T-helper 17 cell (primary cell): ENCODE measurements at places on chromosomes 6 and 20.

GRCh38 chr6:87124074-87124473 lies 29.2 kb upstream of the CGA start:
- DNase-seq, result no peak

- DNase-seq, result no peak
Observed at GRCh38 chr6:157865249-157865648, 42.2 kb downstream of the SNX9 start.

- no peak for DNase-seq
Observed at GRCh38 chr20:18515973-18516372, 8.2 kb downstream of the SEC23B start.

GRCh38 chr6:39059496-39060310 lies 11.1 kb downstream of the GLP1R start:
- DNase-seq, result no peak

- DNase-seq, result no peak
Observed at GRCh38 chr20:11581271-11581670, 336.4 kb upstream of the BTBD3 start.

DNA sequence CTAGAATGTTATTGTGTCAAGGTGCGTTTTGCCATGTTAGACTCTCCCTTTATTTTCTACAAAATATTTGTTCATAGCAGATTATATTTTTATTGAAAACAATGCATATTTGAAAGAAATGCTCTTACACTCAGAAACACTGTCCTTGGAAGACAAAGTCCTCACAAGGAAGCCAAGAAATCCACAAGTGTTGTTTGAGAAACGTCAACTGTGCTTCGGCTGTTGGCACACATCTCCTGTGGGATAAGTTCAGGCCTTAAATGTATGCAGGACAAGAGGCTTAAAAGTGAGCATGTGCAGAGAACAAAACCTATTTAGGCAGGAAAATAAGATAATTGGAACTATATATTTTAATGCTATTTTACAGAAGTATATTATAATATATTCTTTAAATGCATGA lies 9.5 kb upstream of the THBD start:
- DNase-seq, result no peak

GRCh38 chr6:55729665-55730064 lies 145.7 kb downstream of the BMP5 start:
- no peak for DNase-seq

GRCh38 chr6:43823879-43824702 lies 54.1 kb downstream of the VEGFA start:
- DNase-seq, result no peak

DNA sequence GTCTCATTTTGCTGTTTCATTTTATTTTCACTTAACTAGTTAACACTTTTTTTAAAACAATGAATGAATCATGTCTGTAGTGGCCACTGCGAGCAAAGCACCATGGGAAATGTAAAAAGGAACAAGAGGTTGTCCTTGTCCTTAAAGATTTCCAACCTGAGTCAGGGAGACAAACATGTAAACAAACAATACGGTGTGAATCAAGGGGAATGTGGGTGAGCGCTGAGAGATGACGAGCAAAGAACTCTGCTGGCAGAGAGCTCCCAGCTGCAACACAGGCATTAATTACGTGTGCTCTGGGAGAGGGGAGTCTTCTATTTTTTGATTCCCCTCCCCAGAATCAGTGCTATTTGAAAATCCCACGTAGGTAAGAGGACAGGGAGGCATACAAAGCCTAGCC lies 84.3 kb downstream of the ATXN1 start:
- DNase-seq, result no peak

DNA sequence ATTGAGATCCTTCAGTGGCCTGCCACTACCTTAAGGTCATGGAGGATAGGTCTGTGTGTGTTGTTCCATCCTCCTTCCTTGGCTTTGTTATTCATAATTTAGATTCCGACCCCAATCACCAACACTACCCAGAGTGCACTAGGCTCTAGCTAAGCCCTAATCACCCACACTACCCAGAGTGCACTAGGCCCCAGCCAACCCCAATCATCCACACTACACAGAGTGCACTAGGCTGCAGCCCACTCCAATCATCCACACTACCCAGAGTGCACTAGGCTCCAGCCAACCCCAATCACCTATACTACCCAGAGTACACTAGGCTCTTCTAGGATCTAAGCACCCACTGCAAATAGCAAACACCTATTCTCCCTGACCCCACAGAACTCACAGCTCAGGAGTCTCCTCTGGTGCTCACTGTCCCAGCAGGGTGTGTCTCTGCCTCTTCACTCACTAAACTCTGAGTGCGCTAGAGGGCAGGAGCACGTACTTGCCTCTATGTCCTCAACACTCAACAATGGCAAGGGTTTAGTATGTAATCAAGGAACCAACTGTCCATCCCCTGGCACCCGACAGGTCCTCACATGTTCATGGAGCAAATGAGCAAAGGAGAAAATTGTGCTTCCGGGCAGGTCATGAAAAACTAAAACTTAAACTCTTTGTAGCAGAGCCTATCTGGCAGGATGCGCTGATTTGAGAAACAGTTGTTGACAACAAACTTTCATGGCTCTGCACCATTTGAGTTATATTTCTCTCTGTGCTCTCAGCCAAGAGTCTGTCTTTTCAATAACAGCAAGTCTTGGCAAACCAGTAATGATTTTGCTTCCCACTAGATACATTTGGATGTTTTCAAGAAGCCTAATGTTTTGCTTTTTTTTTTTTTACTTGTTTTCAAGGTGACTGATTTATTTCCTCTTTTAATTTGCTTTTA lies 54.3 kb downstream of the SLC22A23 start:
- no peak for DNase-seq

- no peak for DNase-seq
Observed at GRCh38 chr6:23280437-23280836, 711.1 kb downstream of the HDGFL1 start.

- DNase-seq, result no peak
Observed at GRCh38 chr20:5859608-5860007, 90.7 kb downstream of the TRMT6 start.
